ENCODE measurements at places on chromosomes 7 and 10.

GRCh38 chr10:1100143-1100542 lies 44.0 kb downstream of the WDR37 start:
- DNase-seq = no peak

DNA sequence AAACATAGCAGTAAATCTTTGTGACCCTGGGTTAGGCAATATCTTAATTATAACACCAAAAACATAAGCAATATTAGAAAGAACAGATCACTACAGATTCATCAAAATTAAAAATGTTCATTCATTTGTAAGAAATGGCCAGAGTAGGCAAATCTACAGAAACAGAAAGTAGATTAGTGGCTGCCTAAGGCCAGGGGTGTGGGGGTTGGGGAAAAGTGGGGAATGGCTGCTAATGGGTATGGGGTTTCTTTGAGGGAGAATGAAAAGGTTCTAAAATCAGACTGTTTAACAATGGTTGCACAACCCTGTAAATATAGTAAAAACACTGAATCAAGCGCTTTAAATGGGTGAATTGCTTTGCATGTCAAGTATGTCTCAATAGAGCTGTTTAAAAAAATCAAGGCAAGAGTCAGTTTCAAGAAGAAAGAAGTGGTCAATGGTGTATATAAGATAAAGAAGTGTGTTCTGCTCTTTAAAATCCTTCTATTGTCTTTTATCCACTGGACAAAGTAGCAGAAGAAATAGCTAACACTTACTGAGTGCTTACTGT lies 42.6 kb downstream of the CDK6 start:
- DNase-seq = no peak

DNA sequence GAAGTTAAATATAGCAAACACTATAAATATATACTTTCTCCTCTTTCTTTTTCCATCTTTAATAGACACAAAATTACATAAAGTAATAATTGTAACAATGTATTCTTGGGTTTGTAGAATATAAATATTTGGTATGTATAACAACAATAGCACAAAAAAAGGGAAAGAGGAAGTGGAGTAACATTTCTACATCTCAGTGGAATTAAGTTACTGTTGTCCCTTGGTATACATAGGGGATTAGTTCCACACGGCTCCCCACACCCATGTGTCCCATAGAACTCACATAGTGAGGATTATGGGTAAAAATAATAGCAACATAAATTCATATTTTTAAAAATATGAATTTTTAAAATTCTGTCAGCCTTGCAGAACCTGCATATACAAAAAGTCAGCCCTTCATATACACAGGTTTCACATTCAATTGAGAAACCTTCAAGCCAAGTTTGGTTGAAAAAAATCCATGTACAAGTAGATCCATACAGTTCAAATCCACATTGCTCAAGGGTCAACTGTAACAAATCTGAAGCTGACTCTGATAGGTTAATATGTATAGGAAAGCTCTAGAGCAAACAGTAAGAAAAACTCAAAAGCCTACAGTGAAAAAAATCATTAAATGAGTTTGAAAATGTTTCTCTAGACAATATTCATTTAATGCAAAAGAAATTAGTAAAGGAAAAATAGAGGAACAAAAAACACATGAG lies 92.4 kb downstream of the HYCC1 start:
- DNase-seq = no peak

DNA sequence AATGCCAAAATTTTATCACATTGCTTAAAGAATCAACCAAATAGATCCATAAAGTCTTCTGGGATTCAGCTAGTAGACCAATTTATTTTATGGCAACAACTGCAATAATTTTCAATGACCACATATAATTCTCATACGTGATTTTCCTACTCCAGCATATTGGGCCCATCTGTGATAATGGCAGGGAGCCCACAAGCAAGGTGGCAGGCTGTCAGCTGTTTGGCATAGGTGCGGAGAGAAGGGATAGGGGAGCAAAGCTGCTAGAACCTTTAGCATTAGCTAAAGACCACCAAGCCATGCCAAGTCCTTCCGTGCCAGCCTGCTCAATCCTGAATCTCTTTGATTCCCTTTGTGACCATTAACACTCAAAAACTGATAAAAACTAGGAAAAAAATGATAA lies 721.2 kb downstream of the XPNPEP1 start:
- DNase-seq = no peak

DNA sequence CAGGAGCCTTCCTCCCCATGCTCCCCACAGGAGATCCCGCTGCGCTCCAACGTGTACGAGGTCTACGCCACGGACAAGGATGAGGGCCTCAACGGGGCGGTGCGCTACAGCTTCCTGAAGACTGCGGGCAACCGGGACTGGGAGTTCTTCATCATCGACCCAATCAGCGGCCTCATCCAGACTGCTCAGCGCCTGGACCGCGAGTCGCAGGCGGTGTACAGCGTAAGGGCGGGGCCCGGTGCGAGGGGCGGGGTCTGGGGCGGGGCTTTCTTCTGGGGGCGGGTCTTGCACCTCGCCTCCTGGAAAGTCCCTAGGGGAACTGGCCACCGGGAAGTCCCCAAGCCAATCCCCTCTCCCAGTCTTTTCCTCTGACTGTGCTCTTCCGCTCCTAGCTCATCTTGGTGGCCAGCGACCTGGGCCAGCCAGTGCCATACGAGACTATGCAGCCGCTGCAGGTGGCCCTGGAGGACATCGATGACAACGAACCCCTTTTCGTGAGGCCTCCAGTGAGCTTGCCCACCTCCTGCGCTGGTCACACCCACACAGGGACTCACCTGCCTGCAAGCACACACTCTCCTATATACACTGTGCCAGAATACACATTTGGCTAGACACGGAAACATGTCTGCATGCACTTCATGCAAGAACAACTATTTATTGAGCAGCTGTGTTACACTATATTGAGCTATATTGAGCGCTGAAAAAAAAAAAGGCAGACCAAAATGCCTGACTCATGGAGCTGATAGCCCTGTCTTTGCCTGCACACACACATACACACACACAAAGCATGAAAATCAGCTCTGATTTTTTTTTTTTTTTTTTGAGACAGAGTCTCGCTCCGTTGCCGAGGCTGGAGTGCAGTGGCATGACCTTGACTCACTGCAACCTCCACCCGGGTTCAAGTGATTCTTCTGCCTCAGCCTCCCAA lies 32.7 kb upstream of the VSIR start:
- no peak for DNase-seq

GRCh38 chr7:18521236-18521589 lies 25.7 kb downstream of the HDAC9 start:
- DNase-seq = no peak

DNA sequence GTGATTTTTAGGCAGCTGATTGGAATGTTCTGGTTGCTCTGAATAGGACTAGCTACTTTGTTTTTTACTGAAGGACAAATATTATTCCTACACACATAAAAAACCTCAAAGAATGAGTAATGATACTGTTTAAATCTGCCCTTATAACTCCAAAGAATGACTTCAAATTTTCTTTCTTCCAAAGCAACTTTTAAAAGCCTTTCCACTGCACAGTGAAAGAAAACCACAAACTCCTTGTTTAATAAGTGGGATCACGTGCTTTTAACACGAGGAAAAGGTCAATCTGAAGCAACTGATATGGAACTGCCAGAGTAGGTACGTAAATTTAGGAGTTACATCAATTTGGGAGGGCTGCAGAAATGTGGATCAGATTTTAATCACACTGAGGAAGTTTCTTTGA lies 8.0 kb upstream of the PRKCQ start:
- no peak for DNase-seq

DNA sequence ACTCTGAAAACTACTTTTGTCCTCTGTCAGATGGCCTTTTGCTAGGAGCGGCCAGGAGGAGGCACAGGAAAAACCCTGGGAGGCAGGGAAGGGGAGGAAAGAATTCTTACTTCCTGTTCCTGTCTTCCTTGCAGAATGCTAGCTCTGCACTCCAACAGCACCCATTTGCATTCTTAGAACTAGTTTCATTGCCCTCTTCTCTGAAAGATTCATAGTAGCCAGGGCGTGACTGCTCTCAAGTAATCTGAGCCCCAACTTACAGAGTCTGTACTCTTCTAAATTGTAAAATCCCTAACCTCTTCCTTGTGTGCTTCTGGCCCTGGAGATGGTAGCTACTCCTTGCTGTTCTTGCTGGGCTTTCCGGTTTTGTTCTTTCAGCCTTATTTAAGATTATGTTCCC lies 75.3 kb upstream of the STEAP1 start:
- no peak for DNase-seq

DNA sequence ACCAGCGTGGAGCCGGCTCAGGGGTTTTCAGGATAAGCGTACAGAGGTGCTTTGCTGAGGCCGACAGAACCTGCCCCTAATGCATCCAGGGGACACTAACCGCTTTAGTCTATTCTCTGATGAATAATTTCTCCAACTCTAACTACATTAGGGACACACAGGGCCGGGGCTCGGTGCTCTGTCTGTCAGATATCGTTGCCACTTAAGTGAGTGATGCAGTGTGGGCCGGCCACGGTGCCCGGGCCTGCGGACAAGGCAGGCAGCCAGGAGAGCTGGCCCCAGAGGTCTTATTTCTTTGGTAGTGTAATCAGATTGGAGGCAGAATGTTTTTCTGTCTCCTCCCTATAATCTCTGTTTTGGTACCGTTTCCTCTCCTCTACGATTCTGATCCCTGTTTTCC lies 62.7 kb downstream of the ADRA2A start:
- no peak for DNase-seq

- DNase-seq = no peak
These were observed 673.9 kb upstream of the ANKRD30A start for GRCh38 chr10:36451391-36451970.

- DNase-seq = no peak
These were observed 45.4 kb downstream of the DOCK4 start for GRCh38 chr7:112160771-112161150.

GRCh38 chr7:109351493-109351892 lies 781.8 kb downstream of the DNAJB9 start:
- DNase-seq = no peak

DNA sequence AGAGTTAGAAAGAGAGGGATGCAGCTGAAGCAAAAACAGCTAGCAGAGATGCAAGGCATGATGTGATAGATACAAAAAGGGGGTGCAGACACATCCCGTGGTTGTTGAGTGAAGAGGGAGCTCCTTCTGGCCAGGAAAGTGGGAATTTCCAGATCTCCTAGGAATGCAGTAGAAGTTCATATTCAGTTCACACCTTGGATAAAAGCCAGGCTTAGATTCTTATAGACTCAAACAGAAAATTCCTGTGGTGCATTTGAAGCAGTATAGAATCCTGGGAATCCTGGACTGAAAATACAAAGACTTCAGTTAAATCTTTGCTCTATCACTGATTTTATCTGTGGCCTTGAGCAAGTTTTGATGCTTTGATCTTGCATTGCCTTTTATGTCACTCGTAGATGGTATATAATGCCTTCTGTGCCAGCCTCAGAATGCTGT lies 33.9 kb downstream of the SGPL1 start:
- peak; percentile 86 for DNase-seq

Data from ELR (cell line).